ENCODE measurements at places on chromosomes 2 and 18. TPM values are rescaled to one million over a fixed set of nuclear protein-coding genes. Genes with fewer than 3 reads are reported as not detected.

Gene LRP1B
- 0.13 TPM for total RNA-seq

Gene NOSTRIN
- 1.5 TPM for total RNA-seq

Gene COLEC11
- total RNA-seq = not detected

Gene GTF3C2
- total RNA-seq = 25.7 TPM

Gene CACNB4
- total RNA-seq = 102 TPM

Gene LYPD6
- 0.52 TPM for total RNA-seq

Gene LRRC30
- not detected for total RNA-seq

Gene CD28
- total RNA-seq = under 0.01 TPM

Gene MBD5
- 48.1 TPM for total RNA-seq

Gene FEV
- not detected for total RNA-seq

Gene HJURP
- 18.8 TPM for total RNA-seq

Gene TMEM247
- not detected for total RNA-seq
